ENCODE measurements at places on chromosomes 16 and 17.
A peak's percentile ranks its signal among the peaks of the same experiment; 100 is the strongest.

GRCh38 chr16:2895813-2896212 is 12.8 kb downstream of the FLYWCH2 start:
- DNase-seq = no peak

- DNase-seq = no peak
Measured at GRCh38 chr17:67679721-67680120, 38.0 kb upstream of the NOL11 start.

DNA sequence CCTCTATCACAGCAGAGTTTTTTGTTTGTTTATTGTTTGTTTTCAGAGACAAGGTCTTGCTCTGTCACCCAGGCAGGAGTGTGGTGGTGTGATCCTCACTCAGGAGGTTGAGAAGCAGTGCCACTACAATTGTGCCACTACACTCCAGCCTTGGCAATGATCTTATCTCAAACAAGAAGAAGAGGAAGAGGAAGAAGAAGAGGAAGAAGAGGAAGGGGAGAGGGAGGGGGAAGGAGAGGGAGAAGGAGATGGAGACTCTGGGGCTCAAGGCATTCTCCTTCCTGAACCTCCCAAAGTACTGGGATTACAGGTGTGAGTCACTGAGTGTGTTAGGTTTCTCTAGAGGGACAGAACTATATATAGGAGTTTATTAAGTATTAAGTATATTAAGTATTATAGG is 17.1 kb upstream of the C17orf58 start:
- no peak for DNase-seq

- no peak for DNase-seq
Measured at GRCh38 chr17:13885953-13886889, 183.1 kb upstream of the COX10 start.

- DNase-seq = no peak
Measured at GRCh38 chr16:56691885-56692284, 9.6 kb downstream of the MT1X start.

DNA sequence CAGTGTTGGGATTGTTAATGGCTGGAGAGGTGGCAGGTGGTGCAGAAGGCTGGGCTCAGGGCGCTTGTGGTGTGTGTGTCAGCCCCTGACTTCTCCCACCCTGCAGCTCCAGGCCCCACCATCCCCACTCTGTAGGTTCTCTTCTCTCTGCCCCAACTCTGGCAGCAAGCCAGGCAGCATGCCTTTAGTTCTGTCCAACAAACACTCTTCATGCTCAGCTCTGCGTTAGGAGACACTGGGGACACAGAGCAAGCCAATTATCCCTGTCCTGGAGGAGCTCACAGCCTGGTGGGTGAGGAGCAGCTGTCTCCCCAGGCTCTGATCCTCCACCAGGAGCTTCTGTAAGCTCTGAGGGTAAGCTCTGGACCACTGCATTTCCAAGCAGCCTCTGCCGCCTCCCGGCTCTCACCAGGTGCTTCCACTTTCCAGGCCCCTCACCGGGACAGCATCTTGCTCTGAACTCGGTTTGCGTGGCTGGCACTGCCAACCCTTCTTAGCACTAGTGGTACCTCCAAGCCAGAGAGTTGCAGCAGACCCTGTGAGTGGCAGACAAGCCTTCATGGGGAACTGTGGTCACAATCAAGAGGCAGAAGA is 34.3 kb upstream of the WSCD1 start:
- no peak for DNase-seq

DNA sequence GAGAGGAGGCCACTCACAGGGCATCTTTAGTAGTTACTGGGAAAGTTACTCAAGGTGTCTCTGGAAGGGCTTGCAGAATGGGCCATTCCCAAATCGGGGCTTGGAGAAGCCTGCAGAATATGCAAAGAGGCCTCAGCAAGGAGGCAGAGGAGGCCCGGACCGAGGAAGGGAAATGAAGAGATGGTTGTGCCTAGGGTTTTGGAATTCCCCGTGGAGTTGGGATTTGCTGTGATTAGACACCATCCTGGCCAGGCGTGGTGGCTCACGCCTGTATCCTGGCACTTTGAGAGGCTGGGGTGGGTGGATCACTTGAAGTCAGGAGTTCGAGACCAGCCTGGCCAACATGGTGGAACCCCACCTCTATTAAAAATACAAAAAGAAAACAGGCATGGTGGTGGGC is 193.0 kb downstream of the IRF8 start:
- no peak for DNase-seq

DNA sequence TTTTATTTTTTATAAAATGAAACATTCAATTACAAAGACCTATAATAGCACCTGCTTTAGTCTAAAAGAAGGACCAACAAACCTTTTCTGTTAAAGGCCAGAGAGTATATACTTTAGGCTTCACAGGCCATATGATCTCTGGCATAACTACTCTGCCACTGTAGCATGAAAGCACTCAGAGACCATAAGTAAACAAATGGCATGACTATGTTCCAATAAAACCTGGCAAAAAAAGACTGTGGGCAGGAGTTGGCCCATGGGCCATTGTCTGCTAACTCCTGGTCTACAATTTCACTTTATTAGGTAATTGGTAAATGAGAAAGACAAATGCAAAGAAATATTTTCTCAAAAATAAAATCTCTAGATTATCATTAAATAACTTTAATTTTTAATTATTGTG is 14.9 kb downstream of the CEP112 start:
- no peak for DNase-seq

DNA sequence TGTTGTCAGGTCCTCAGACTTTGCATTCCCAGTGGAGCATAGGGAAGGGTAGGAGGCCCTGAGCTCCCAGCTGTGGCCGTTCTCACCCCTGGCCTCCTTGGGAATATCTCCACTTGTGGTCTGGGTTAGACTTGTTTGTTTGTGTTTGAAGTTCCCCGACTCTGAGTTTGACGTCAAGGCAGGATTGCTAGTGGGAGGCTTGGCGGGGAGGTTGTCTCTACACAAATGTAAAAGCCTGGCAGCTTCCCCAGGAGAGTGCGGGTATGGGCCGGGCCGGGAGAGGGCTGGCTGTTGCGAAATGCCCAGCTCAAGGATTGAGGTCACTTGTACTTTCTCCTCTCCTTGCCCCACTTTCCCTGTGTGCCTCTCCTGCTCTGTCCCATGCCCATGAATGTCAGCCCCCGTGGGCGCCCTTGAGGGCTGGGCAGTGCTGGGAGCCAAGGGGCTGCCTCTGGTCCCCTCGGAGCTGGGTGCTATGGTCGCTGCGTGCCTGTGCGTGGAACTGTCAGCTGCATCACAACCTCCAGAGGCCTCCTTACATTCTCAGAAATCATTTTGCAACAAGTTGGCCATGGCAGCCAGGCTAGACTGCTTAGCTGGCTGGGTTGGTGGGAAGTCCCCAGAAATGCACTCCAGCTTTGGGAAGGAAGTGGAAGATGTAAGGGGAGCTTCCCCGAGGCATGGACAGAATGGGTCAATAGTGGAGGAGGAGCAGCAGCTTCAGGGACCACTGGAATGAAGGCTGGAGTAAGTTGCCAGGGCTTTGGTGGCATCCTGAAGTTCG is 84.3 kb downstream of the KSR1 start:
- peak; percentile 96 for DNase-seq

- DNase-seq = no peak
Measured at GRCh38 chr17:63151941-63152523, 186.0 kb downstream of the TANC2 start.

GRCh38 chr17:8580952-8581658 is 49.4 kb downstream of the MYH10 start:
- no peak for DNase-seq

DNA sequence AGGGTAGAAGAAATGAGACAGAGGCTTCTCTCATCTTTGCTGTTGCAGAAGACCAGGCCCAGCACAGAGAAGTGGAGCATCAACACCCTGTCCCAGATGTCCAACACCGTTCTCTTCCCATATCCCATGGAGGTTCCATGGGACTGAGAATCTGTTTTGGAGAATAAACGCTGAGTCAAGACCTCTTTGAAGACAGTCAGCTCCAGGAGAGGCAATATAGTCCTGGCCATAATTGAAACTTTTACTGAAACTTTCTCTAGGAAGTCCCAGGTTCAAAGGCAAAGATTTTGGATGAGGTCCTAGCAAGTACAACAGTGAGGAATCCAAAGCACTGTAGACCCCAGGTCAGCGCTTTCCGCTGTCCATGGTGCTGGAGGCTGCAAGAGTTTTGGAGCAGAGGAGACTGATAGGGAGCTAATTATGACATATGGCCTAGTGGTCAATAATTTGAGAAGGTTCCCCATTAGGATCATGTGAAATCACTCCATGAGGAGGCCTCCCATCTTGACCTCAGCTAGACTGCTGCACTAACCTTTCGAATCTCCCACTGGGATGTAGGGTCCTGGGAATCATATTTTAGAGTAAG is 36.0 kb downstream of the OSBPL7 start:
- no peak for DNase-seq

GRCh38 chr17:42519546-42520491 is 16.2 kb upstream of the NAGLU start:
- peak; percentile 89 for DNase-seq

All from AG20443 (cell line).